Renal cortical epithelial cell (primary cell): ENCODE measurements at places on chromosomes 16 and 17. TPM values are rescaled to one million over a fixed set of nuclear protein-coding genes. Genes with fewer than 3 reads are reported as not detected.

- DNase-seq = no peak
These were observed 50.1 kb upstream of the ADCY7 start for GRCh38 chr16:50216231-50216630.

DNA sequence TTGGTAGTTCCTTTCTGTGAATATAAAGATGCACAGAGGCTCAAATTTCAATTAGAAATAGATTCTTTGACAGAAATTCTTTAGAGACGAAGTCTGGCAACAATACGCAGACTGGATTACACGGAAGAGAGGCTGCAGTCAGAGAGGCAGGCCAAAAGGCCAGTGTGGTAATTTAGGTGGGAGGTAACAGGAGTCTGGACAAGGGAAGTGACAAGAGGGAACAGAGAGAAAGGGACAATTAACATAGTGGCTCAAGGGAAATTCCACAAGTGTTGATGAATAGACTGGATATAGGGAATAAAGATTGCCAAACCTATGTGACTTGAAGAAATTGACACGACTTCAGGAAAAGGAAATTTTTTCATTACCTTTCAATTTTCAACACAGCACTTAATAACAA lies 54.6 kb downstream of the STX8 start:
- DNase-seq = no peak

GRCh38 chr16:72939247-72939646 lies 108.7 kb downstream of the ZFHX3 start:
- no peak for DNase-seq

GRCh38 chr17:8117980-8118768 lies at the start of gene ALOXE3:
Gene ALOXE3, minus strand, starts transcription at chr17:8118514. Its CDS starts 524 bp downstream, at chr17:8117990.
- peak; percentile 89 for DNase-seq

SLC35G6 gene
- not detected in 2 replicates for total RNA-seq

DNA sequence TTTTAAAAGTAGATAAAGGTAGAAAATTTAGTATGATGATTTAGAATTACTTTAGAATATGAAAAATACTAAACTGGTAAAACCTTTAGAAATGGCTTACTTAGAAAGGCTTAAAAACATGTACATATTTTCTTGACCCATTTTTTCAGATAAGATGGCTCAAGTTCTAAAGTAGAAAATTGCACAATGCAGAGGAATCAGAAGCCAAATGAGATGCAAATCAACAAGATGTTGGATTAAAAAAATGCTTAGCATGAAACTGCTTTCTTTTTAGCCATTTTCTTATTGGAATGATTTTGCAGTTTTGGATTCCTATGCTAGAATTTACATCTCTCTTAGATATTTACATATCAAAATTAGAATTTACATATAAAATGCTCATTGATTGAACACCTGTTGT lies 1.5 kb upstream of the KRTAP3-1 start:
- no peak for DNase-seq

PRKCA gene
- 7.3 and 31.9 TPM in 2 replicates for total RNA-seq

- DNase-seq = peak; percentile 27
These were observed 16.1 kb downstream of the NAA60 start for GRCh38 chr16:3459401-3460090.

GRCh38 chr16:23407436-23408127 lies 45.4 kb downstream of the COG7 start:
- no peak for DNase-seq

MAF gene
- 5.2 and 8.0 TPM in 2 replicates for total RNA-seq

DNA sequence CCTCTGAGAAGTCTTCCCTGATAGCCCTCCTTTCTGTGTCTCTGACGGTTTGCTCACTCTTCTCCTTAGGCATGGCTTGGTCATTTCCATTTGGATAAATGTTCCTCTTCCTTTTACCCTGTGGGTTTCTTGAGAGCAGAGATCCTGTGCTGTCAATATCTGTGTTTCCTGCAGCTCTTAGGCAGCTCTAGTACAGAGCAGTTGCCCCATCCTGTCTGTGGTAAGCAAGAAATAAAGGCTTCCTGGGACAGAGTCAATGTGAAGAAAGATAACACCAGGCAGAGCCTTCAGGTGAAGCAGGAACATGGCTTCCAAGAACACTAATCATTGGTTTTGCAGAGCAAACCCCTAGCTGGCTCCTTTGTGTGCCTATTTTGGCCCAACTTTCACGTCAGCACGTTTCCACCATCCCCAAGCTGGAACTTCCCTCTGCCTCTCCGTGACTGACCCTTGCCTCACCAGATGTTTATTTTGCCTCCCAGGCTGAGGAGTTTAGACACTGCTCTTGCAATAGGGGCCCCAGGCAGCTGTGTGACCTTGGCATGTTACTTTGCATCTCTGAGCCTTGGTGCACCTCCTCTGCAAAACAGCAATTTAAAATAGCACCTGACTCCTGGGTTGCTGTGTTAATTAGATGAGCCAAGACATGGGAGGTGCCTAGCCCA lies 49.6 kb upstream of the SIAH1 start:
- no peak for DNase-seq

PMFBP1 gene
- total RNA-seq = 1.2 TPM in 1 of 2 replicates, not detected in the other

GRCh38 chr17:72338304-72338703 lies 217.5 kb downstream of the SOX9 start:
- DNase-seq = no peak

- no peak for DNase-seq
These were observed 553 bp upstream of the CORO6 start for GRCh38 chr17:29623283-29623647.

DNA sequence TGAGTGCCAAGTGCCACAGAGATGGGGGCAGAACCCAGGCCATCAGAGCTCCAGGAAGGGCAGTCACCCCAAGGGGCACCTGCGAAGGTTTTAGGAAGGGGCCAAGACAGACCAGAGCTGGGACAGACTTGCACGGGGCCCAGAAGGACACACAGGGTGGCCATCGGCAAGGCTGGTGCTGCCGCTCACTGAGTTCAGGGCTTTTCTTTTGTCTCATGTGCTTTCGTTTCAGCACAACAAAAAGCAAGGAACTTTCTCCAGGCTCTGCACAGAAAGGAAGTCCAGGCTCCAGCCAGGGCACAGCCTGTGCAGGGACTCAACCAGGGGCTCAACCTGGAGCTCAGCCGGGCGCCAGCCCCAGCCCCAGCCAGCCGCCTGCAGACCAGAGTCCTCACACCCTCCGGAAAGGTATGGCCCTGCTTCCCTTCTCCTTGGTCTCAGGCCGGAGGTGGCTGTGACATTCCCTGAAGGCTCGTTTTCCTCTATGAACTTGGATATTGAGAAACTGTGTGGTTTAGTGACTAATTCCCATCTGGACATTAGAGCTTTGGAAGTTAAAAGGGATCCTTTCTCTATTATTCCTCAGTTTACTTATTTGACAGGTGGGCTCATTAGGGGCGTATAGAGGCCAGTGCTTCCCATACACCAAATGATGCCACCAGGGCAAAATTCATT lies 37.9 kb downstream of the ELAC2 start:
- DNase-seq = no peak

DNA sequence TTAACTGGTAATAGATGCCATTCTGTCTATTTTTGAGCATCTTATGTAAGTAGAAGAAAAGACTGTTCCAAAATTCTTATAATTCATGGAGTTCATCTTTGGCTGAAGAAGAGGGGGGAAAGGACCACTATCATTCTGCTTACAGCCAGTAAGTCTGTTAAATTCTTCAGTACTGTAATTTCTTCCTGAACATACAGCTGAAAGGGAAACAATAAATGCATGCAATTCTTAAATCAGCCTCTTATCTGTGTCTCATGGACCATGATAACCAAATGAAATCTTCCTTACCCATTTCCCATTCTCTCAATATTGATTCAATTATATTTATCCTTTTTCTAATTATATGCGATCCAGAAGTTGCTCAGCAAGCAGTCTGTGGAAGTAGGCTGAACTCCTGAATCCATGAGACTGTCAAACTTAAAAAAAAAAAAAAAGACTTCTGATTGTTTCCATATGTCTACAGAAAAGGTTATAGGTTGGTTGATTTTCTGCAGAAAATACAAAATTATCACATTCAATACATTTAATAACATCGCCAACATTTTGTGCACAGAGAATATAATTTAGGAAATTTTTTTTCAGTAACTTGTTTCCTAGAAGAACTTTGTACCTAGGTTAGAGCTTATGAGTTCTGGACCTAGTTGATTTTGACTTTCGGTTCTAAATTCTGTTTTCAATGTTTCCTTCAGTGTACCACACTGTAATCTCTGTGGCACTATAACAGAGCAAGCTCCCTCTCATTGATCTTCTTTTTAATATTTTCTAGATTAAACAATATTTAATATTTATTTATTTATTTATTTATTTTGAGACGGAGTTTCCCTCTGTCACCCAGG lies 1.2 kb upstream of the ABCA9 start:
- no peak for DNase-seq

GRCh38 chr16:65323655-65324237 lies 201.9 kb upstream of the CDH11 start:
- DNase-seq = no peak

EPX gene
- not detected in 2 replicates for total RNA-seq

TBC1D10B gene
- total RNA-seq = 26.9 and 46.8 TPM in 2 replicates

GRCh38 chr16:12317856-12318537 lies 341.5 kb downstream of the SNX29 start:
- peak; percentile 85 for DNase-seq

DNA sequence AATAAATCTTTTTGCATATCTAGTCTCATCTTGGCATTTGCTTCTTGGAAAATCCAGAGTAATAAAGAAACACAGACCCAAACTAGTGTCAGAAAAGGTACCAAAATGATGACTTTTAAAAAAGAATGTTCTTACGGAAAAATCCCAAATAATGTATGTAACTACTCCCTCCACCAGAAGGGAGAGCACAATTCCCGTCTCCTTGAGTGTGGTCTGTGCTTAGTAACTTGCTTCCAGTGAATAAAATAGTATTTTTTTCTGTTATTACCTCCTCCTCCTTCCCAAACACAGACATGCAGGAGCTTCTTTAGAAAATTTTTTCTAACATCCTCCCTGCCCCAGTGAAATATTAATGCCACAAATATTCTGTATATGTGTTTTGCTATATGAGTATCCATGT lies 358.1 kb downstream of the ZFHX3 start:
- no peak for DNase-seq

DNA sequence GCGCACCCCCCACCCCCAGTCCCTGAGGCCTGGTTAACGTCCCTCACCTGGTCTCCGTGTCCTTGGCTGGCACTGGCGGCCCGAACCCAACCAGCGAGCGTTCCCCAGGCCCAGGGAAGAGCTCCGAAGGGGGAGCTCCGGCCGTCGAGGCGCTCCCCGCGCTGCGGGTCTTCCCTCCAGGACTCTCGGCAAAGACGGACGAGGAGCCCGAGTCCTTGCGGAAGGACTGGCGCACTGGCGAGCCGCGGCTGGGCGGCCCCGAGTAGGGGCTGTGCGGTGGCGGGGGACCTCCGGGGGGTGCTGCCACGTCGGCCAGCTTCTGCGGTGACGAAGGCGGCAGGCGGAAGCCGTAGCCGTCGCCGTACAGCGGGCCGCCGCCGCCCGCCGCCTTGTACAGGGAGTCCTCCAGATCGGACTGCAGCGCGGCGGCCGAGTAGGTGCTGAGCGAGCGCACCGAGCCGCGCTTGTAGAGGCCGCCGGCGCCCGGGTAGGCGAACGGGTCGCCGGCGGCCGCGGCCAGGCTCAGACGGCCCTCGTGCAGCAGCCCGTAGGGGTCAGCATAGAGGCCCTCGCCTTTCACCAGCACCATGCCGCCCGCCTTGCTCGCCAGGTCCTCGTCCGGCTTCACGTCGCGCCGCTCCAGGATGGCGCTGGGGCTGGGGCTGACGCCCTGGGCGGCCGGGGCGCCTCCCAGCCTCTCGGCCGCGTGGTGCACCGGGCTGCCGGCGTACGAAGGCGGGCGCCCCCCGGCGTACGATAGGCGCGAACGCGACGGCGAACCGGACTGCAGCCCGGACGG lies 44.1 kb downstream of the SRCIN1 start:
- DNase-seq = no peak

DNA sequence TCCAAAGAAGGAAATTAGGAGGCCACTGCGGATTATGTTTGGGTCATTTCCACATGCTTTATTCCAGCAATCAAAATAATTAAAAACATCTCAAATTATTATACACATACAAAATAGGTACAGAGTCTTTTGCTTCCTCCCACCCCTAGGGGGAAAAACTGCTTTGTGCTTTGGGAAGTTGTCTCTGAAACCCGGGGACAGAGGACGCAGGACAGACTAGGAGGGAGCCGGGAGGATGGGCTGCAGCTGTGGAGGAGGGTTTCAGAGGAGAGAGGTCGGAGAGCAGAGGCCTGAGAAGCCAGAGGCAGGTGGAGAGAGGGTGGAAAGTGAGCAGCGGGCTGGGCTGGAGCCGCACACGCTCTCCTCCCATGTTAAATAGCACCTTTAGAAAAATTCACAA lies 17.4 kb downstream of the COL1A1 start:
- no peak for DNase-seq
